Psoas muscle (tissue), 8 donors: ENCODE measurements at places on chromosomes 1 and 21. TPM values are rescaled to one million over a fixed set of nuclear protein-coding genes. Genes with fewer than 3 reads are reported as not detected.

ACTN2 gene
- polyA plus RNA-seq = 792 TPM

RGS4 gene
- polyA plus RNA-seq = 0.17 TPM

- DNase-seq = no peak
- H3K27ac ChIP-seq = no peak overlapping the region
- H3K4me1 ChIP-seq = no peaks in the 10 kb centered on the region
Observed at GRCh38 chr1:167173516-167174184, 47.0 kb upstream of the POU2F1 start.

CYP2J2 gene
- 3.9 TPM for polyA plus RNA-seq

DNA sequence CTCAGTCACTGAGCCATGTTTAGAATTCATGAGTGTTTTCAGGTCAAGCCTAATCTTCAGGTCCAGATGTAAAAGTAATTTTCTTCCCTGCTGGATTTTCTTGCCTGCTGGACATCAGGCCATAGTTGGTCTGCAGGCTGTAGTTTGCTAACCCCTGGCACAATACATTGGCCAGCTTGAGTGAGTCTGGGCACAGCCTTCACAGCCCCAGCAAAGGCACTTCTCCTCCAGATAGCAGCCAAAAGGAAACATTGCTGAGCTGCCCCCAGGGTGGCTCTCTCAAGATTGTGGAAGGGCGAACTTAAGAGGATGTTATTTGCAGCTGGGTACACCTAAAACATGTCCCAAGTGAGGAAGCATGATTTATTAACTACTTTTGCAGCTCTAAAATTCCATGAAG lies 126.8 kb downstream of the PIK3R3 start:
- no peak for DNase-seq
- H3K4me1 ChIP-seq = no peaks in the 10 kb centered on the region
- peaks cover 17% of the 10 kb centered on the region for H3K36me3 ChIP-seq
- H3K27me3 ChIP-seq = no peaks in the 10 kb centered on the region
- H3K27ac ChIP-seq = no peak overlapping the region

DNA sequence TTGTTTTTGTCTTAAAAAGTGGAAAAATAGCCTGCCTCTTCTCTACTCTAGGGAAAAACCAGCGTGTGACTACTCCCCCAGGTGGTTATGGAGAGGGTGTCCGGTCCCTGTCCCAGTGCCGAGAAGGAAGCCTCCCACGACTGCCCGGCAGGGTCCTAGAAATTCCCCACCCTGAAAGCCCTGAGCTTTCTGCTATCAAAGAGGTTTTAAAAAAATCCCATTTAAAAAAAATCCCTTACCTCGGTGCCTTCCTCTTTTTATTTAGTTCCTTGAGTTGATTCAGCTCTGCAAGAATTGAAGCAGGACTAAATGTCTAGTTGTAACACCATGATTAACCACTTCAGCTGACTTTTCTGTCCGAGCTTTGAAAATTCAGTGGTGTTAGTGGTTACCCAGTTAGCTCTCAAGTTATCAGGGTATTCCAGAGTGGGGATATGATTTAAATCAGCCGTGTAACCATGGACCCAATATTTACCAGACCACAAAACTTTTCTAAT lies 35.0 kb upstream of the TDRD10 start:
- H3K27ac ChIP-seq = no peak overlapping the region
- H3K4me1 ChIP-seq = peaks cover 6% of the 10 kb centered on the region
- no peaks in the 10 kb centered on the region for H3K27me3 ChIP-seq
- no peak overlapping the region for H3K4me3 ChIP-seq
- peaks cover 5% of the 10 kb centered on the region for H3K36me3 ChIP-seq

EEIG2 gene
- polyA plus RNA-seq = 1.5 TPM

GRCh38 chr1:100969327-100969726 lies 56.3 kb downstream of the DPH5 start:
- no peak overlapping the region for H3K4me3 ChIP-seq
- H3K27me3 ChIP-seq = no peaks in the 10 kb centered on the region
- DNase-seq = no peak
- H3K36me3 ChIP-seq = peaks cover 40% of the 10 kb centered on the region
- H3K4me1 ChIP-seq = no peaks in the 10 kb centered on the region

IQCC gene
- polyA plus RNA-seq = 1.2 TPM

DNA sequence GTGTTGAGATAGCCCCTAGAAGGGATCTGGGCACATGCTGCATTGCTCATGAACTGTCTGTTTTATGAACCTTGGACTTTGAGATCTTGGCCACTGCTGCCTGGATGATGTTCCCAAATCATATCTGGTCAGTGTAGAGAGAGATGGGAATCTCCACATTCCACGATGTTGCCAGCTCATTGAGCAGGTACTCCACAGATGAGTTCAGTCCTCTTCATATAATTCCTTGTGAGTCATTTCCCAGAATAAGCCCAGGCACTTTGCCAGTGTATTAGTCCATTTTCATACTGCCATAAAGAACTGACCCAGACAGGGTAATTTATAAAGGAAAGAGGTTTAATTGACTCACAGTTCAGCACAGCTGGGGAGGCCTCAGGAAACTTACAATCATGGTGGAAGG lies 254.0 kb upstream of the RUNX1 start:
- no peak overlapping the region for H3K4me3 ChIP-seq
- DNase-seq = no peak
- H3K4me1 ChIP-seq = no peaks in the 10 kb centered on the region
- H3K36me3 ChIP-seq = no peaks in the 10 kb centered on the region
- H3K27ac ChIP-seq = no peak overlapping the region
- no peaks in the 10 kb centered on the region for H3K27me3 ChIP-seq

FYB2 gene
- not detected for polyA plus RNA-seq

LCE1C gene
- polyA plus RNA-seq = not detected

DNA sequence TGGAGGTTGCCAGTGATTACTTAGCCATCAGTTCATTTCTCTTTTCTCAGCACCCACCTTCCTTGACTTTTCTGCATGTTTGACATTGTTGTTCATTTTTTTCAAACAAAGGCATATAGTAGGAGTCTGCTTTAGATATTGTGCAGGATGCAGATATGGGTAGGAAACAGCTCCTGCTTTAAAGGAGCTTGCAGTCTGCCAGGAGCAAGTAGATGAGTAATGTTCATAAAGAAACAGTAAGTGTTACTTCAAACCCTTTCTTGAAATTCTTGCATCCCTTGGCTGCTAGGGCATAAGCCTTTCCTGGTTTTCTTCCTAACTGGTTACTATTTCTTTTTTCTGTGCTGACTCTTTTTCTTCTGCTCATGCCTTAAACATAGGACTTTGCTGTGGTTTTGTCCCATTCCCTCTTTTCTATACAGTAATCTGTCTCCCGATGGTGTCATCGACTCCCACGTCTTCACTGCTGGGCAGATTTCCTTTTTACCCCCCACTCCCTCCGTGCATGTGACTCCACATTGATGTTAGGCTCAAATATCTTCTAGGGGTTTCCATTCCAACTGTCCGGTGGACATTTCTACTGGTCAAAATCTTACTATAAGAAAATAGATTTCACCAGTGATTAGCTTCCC lies 20.4 kb downstream of the PTGFRN start:
- no peaks in the 10 kb centered on the region for H3K27me3 ChIP-seq
- no peak overlapping the region for H3K4me3 ChIP-seq
- H3K36me3 ChIP-seq = no peaks in the 10 kb centered on the region
- no peaks in the 10 kb centered on the region for H3K4me1 ChIP-seq
- DNase-seq = no peak

GRCh38 chr1:59173721-59174120 lies 123.2 kb upstream of the FGGY start:
- DNase-seq = no peak
- no peaks in the 10 kb centered on the region for H3K27me3 ChIP-seq
- H3K27ac ChIP-seq = no peak overlapping the region
- no peak overlapping the region for H3K4me3 ChIP-seq
- no peaks in the 10 kb centered on the region for H3K36me3 ChIP-seq

PPFIA4 gene
- polyA plus RNA-seq = 28.3 TPM

- H3K36me3 ChIP-seq = no peaks in the 10 kb centered on the region
- H3K27me3 ChIP-seq = no peaks in the 10 kb centered on the region
- H3K4me1 ChIP-seq = no peaks in the 10 kb centered on the region
- no peak overlapping the region for H3K27ac ChIP-seq
Observed at GRCh38 chr1:102085896-102086295, 89.2 kb upstream of the OLFM3 start.

ANKRD65 gene
- polyA plus RNA-seq = 2.9 TPM

OTUD3 gene
- polyA plus RNA-seq = 2.3 TPM

- no peak overlapping the region for H3K27ac ChIP-seq
- H3K4me1 ChIP-seq = peaks cover 6% of the 10 kb centered on the region
- peak; percentile 46 for DNase-seq
Observed at GRCh38 chr1:182699393-182700350, 15.3 kb upstream of the RGS8 start.

TSPEAR gene
- not detected for polyA plus RNA-seq

DNA sequence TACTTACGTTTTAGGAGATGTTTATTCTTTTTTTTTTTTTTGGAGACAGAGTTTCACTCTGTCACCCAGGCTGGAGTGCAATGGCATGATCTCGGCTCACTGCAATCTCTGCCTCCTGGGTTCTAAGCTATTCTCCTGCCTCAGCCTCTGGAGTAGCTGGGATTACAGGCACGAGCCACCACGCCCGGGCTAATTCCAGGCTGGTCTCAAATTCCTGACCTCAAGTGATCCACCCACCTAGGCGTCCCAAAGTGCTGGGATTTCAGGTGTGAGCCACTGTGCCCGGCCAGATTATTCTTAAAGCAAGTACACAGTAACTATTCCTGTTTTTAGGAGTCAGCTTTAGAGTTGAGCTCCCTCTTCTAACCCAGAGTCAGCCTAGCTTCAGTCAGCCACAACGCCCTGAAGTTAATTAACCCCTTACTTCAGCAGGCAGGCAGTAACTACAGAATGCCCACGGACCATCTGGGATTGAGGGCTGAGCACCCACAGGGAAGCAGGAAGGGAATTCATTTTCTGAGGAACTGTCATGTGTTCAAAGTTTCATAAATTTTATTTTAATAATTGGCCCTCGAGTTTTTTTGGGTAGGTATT lies 5.3 kb upstream of the ID3 start:
- H3K4me1 ChIP-seq = peaks cover 35% of the 10 kb centered on the region
- H3K27me3 ChIP-seq = no peaks in the 10 kb centered on the region
- no peaks in the 10 kb centered on the region for H3K36me3 ChIP-seq

DNA sequence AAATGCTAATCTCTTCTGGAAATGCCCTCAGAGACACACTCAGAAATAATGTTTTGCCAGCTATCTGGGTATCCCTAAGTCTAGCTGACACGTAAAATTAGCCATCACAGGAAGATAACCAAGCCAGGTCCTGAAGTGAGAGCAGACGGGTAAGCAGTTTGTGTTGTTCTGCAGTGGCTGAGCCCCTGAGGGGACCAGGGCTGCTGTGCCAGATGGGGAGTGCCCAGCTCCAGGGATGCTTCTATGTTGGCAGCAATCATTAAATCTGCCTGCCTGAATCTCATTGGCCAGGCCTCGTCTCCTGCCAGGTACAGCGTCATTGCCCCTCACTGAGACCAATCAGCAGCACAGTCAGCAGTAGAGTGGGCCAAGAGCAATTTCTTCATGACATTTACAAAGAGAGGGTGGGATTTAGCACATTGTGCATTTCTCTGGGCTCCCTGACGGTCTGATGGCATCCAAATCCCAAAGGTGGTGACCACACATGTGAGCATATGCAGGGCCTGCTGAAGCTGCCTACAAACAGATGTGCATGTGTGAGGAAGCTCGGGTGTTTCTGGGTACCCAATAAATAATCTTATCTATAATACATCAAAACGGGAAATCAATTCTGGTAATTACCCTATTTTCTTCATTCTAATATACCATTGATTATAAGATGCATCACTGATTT lies 58.7 kb upstream of the LRRN2 start:
- H3K27ac ChIP-seq = no peak overlapping the region
- peaks cover 2% of the 10 kb centered on the region for H3K27me3 ChIP-seq
- no peaks in the 10 kb centered on the region for H3K4me1 ChIP-seq
- H3K36me3 ChIP-seq = no peaks in the 10 kb centered on the region
- no peak overlapping the region for H3K4me3 ChIP-seq
- DNase-seq = no peak

- H3K27me3 ChIP-seq = no peaks in the 10 kb centered on the region
- no peak overlapping the region for H3K27ac ChIP-seq
- DNase-seq = no peak
- no peaks in the 10 kb centered on the region for H3K4me1 ChIP-seq
Observed at GRCh38 chr21:35649186-35649585, 411.1 kb downstream of the SETD4 start.

PDZK1IP1 gene
- polyA plus RNA-seq = 0.26 TPM

OR2G6 gene
- not detected for polyA plus RNA-seq

GRCh38 chr1:175841738-175842187 lies 98.4 kb upstream of the TNR start:
- no peak overlapping the region for H3K27ac ChIP-seq
- H3K4me3 ChIP-seq = no peak overlapping the region
- no peaks in the 10 kb centered on the region for H3K36me3 ChIP-seq
- no peaks in the 10 kb centered on the region for H3K4me1 ChIP-seq
- no peaks in the 10 kb centered on the region for H3K27me3 ChIP-seq

DNA sequence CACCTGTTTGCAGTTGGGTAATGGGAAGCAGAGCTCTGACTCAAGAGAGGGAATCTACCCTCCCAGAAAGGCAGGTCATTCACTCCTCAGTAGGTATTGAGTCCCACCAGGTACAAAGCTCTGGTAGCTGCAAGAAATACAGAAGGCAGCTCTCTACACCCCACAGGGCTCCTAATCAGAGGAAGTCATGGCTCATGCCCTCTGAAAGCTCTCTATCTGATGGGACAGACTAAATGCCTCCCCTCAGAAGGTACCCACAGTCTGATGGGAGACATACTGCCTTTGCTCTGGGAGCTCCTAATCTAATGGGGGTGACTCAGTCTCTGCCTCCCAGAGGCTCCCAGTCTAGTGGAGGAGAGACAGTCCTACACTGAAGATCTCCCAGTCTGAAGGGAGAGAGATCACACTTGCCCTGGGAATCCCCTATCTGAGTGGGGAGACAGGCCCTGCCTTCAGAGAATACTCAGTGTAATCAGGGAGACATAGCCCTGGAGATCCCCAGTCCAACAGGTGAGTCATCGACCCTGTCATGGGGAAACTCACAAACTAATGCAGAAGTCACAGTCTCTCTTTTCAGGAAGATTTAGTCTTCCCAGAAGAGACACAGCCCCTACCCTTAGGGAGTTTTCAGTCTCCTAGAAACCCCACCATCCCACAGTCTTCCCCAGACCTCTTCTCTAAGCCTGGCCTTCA lies 23.7 kb downstream of the CAMK1G start:
- DNase-seq = no peak
- H3K27ac ChIP-seq = no peak overlapping the region
- no peak overlapping the region for H3K4me3 ChIP-seq
- no peaks in the 10 kb centered on the region for H3K36me3 ChIP-seq
- H3K4me1 ChIP-seq = peaks cover 9% of the 10 kb centered on the region

GRCh38 chr1:189149547-189150375 lies 1327.9 kb downstream of the BRINP3 start:
- no peaks in the 10 kb centered on the region for H3K4me1 ChIP-seq
- H3K4me3 ChIP-seq = no peak overlapping the region
- no peaks in the 10 kb centered on the region for H3K36me3 ChIP-seq
- no peak overlapping the region for H3K27ac ChIP-seq
- H3K27me3 ChIP-seq = no peaks in the 10 kb centered on the region

ITPKB gene
- 8.9 TPM for polyA plus RNA-seq
